ENCODE measurements at places on chromosomes 12 and 14.

GRCh38 chr14:30271811-30272323 lies 287.1 kb upstream of the G2E3 start:
- DNase-seq, result no peak

- no peak for DNase-seq
Observed at GRCh38 chr14:104702106-104702505, 12.7 kb downstream of the INF2 start.

GRCh38 chr12:57187222-57188089 lies 29.1 kb upstream of the NXPH4 start:
- no peak for DNase-seq

- no peak for DNase-seq
Observed at GRCh38 chr14:75999511-76000190, 14.1 kb downstream of the IFT43 start.

DNA sequence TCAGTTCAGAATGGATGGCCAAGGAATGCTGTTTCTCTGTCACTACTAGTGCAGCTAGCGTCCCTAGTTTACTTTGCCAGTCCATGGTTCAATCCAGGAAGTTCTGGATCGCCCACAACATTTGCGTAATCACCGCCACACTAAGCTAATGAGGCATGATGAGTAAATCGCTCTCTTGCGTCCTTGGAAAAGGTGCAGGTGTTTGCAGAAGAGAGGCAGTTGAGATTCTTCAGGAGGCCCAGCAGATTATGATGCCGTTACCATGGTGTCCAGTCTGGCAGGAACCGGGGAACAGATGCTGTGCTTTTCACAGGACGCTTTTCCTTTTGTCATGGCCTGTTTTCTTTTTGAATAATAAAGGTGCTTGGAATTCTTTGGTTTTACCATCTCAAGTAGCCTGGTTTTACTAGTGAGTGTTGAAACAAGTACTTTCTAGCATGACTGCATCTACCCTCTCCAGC lies 9.0 kb downstream of the TPH2 start:
- no peak for DNase-seq

GRCh38 chr12:120412421-120412820 lies 25.5 kb upstream of the COX6A1 start:
- DNase-seq, result no peak

- no peak for DNase-seq
Observed at GRCh38 chr14:77157740-77158139, 16.1 kb upstream of the ZDHHC22 start.

DNA sequence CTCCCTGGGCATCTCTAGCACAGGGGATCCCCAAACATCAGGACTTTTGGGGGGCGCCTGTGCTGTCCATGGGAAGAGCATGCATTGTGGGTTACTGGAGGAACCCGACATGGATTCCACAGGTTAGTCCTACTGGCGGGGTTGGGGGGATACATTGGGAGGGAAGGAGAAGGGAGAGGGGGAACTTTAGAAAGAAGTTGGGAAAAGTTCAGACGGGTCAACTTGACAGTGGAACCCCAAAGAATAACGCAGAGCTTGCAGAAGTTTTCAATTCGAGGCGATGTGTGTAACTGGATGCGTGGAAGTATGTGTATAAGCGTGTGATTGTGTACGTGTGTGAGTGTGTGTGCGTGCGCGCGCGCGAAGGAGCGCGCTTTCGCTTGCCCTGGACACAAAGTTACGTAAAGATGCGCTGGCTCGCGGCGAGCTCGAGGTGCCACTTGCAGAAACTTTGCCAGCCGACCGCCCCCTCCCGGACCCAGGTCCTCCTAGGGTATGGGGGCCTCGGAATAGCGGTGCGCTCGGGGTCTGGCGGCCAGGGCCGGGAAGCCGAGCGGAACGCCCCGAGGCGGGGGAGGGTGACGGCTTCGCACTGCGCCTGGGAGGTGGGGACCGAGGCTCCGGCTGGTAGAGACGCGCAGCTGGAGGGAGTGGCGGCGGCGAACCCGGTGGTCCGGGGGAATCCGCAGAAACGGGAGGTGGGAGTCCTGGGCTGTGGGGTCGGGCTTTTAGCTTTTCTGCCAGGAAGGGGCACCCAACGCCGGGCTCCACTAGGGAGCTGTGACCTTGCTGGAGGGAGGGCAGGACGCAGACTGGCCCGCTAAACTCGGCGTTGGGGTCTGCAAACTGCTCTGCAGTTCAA lies 669 bp downstream of the RFX4 start:
- DNase-seq, result peak; percentile 13

GRCh38 chr14:33916663-33917565 lies 34.0 kb downstream of the EGLN3 start:
- no peak for DNase-seq

DNA sequence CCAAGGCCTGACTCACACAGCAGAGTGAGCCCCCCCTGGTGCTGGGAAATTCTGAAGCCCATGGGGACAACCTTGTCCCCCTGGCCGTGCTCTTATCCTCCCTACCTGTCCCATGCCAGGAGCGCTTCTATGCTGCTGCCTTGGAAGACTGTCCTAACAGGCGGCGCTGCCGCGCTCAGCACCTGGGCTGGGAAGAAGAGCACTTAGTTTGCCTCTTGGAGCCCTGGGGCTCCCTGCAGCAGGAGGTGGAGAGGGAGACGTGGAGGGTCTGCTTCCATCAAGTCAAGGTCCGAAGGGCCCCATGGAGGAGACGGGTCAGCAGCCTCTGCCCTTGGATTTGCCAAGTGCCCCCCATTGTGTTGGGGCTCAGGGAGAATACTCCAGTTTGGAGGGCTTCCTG lies 300.5 kb downstream of the CACNA1C start:
- no peak for DNase-seq

DNA sequence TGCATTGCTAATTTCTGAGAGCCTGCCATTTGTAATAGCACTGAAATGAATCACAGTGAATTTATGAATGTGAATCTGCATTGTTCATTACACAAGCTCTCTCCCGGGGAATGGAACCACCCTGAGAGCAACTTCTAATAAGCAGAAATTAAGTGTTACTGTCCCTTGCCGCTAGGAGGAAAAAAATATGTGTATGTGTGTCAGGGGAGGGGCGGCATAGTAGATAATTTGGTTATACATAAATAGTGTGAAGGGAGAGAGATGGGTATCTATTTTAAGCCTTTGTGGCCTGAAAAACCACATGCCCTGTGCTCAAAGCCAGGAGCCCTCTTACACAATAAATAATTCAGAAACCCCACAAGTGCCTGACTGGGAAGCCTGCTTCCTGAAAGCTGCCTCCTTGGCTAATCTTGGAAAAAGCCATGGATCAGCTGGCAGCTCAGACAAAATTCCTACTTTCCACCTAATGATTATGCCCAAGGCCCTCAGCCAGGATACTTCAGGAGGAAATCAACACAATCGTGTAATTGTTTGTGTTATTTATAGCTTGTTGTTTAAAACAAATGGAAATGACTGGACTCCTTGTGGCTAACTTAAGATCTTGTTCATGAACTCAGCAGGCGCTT lies 366.2 kb upstream of the KITLG start:
- DNase-seq, result no peak

DNA sequence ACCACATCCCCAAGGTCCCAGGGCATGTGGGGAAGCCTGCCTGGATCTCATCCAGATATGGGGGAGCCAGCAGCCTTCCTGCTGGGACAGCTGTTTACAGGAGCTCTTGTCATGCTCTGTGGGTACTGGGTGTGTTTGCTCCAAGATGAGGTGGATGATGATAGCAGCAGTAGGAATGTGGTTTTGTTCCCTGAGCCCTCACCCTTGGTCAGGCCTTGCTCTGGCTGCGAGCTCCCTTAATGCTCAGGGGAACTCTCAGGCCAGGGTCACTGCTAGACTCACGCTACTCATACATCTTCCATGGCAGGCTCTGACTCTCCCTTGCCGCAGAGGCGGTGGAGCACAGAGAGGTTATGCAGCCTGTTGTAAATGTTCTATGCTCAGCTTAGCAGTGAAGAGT lies 990.3 kb downstream of the AACS start:
- no peak for DNase-seq

GRCh38 chr12:109782326-109782703 lies 50.9 kb downstream of the TRPV4 start:
- DNase-seq, result no peak

- DNase-seq, result peak; percentile 86
Observed at GRCh38 chr14:58749066-58749669, 111.4 kb downstream of the DACT1 start.

GRCh38 chr14:29710015-29710414 lies 217.6 kb downstream of the PRKD1 start:
- DNase-seq, result no peak

- DNase-seq, result no peak
Observed at GRCh38 chr14:76257111-76257803, 105.5 kb downstream of the GPATCH2L start.

DNA sequence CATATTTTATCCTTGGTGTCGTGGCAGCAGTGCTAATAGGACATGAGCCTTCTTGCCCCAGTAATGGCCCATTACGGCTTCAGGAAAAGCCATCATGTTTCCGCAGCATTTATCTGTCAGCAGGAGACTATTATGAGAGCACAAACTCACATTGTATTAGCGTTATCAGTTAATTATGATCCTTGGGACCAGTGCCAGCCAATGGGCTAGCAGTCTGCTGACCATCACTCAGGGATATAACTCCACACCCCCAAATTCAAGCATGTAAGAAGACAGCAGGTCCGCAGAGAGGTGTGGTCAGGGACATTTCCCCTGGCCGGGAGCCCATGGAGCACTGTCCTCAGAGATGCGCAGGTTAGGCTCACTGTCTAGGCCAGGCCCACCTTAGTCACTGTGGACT lies 4.9 kb upstream of the ESRRB start:
- DNase-seq, result no peak

DNA sequence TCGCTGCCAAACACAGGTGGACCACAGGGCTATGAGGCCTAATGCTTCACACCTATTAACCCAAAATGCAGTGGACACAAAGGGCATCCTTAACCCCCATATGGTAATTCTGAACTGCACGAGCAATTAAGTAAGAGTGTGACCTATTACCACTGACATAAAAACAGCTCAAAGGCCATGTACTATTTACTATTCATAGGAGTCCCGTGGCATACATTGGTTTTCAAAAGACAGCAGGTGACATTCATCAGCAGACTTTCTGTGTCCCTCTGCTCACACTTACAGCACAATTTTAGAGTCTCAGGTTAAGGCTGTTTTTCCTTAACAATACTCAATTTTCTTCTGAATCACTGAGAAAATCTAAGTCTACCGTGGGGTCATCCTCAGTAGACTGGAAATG lies 23.1 kb upstream of the TMCC3 start:
- DNase-seq, result no peak

- DNase-seq, result peak; percentile 85
Observed at GRCh38 chr14:92726135-92726932, 22.1 kb downstream of the LGMN start.

GRCh38 chr14:49526101-49526500 lies 60.1 kb downstream of the RPS29 start:
- DNase-seq, result no peak

All from SJSA1 (cell line).